ENCODE measurements at places on chromosomes 1 and 21.

GRCh38 chr21:41764558-41765419 is 2.1 kb downstream of the RIPK4 start:
- peak overlapping the region; percentile 6 for H3K4me3 ChIP-seq
- H3K27ac ChIP-seq, result no peak overlapping the region
- H3K4me1 ChIP-seq, result peaks cover 49% of the 10 kb centered on the region
- H3K27me3 ChIP-seq, result peaks cover 94% of the 10 kb centered on the region
- no peak for DNase-seq

- H3K36me3 ChIP-seq, result peaks cover 19% of the 10 kb centered on the region
- DNase-seq, result no peak
- H3K27me3 ChIP-seq, result no peaks in the 10 kb centered on the region
- peaks cover 11% of the 10 kb centered on the region for H3K4me1 ChIP-seq
Measured at GRCh38 chr1:12370333-12370975, 140.6 kb downstream of the VPS13D start.

- peak overlapping the region; percentile 27 for H3K27ac ChIP-seq
- H3K27me3 ChIP-seq, result no peaks in the 10 kb centered on the region
- H3K4me1 ChIP-seq, result peaks cover 7% of the 10 kb centered on the region
- no peak for DNase-seq
Measured at GRCh38 chr1:11397151-11397901, 81.6 kb upstream of the DISP3 start.

GRCh38 chr1:40630488-40631223 is 34.8 kb downstream of the RIMS3 start:
- H3K27me3 ChIP-seq, result no peaks in the 10 kb centered on the region
- peaks cover 4% of the 10 kb centered on the region for H3K4me1 ChIP-seq
- H3K4me3 ChIP-seq, result no peak overlapping the region
- H3K36me3 ChIP-seq, result no peaks in the 10 kb centered on the region
- no peak overlapping the region for H3K27ac ChIP-seq

DNA sequence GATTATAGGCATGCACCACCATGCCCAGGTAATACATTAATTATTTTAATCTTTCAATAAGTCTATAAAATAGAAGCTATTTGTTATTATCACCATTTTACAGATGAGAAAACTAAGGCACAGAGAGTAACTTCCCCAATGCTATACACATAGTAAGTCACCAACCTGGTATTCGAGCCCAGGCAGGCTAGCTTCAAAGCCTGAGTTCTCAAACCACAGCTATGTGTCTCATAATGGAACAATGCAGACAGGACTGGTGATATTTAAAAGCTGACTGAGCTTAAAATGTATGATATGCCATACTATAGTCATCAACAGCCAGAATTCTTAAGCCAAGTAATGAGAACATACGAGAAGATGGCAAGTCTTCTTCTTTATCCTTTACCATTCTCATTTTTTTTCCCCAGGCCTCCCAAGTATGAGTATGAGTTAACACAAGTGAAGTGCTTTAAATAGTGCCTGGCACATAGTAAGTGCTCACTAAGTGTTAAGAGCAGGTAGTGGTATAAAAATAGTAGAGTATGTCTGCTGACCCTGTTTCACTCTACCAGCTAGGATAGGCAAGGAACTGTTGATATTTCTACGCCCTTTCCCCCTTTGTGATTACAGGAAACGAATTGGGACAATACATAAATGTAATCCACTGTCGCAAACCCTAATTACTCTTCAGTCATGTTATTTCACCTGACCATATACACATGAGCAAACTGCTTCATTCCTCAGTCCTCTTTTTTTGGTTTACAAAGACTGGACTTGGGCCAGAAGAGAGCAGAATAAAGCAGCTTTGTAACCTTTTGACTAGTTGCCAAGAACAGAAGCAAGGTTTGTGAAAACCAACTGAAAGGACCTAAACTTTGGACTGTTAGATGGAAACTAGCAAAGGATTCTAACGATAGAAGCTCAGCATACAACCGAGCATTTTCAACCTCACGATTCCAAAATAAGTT is 9.5 kb downstream of the EYA3 start:
- H3K27me3 ChIP-seq, result no peaks in the 10 kb centered on the region
- H3K4me1 ChIP-seq, result peaks cover 4% of the 10 kb centered on the region
- no peak overlapping the region for H3K27ac ChIP-seq
- H3K4me3 ChIP-seq, result no peak overlapping the region
- H3K36me3 ChIP-seq, result no peaks in the 10 kb centered on the region

GRCh38 chr1:243729956-243730355 is 120.1 kb downstream of the AKT3 start:
- H3K27me3 ChIP-seq, result no peaks in the 10 kb centered on the region
- DNase-seq, result no peak
- no peak overlapping the region for H3K4me3 ChIP-seq
- peaks cover 17% of the 10 kb centered on the region for H3K4me1 ChIP-seq
- no peak overlapping the region for H3K27ac ChIP-seq
- H3K36me3 ChIP-seq, result peaks cover 2% of the 10 kb centered on the region

GRCh38 chr21:33300701-33301631 is 23.8 kb upstream of the IFNAR1 start:
- H3K36me3 ChIP-seq, result no peaks in the 10 kb centered on the region
- no peaks in the 10 kb centered on the region for H3K27me3 ChIP-seq

DNA sequence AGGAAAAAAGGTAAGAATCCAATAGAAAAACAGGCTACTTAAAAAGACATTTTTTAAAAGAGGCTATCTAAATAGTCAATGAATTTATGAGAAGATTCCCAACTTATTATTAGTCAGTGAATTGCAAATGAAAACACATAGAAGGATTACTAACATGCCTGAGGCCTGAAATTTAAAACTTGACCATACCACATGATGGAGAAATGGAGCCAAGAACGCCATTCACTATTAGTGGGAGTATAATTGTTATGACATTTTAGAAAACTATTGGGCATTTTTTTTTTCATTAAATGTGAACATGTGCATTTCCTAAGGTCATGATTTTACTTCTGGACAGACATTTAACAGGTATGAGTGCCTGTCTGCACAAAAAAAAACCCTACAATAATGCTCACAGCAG is 24.8 kb upstream of the OR2B11 start:
- DNase-seq, result no peak
- no peak overlapping the region for H3K27ac ChIP-seq
- peaks cover 6% of the 10 kb centered on the region for H3K27me3 ChIP-seq
- no peak overlapping the region for H3K4me3 ChIP-seq
- H3K4me1 ChIP-seq, result no peaks in the 10 kb centered on the region
- no peaks in the 10 kb centered on the region for H3K36me3 ChIP-seq

- no peaks in the 10 kb centered on the region for H3K36me3 ChIP-seq
- H3K27me3 ChIP-seq, result no peaks in the 10 kb centered on the region
- DNase-seq, result no peak
Measured at GRCh38 chr1:175555266-175555665, 188.1 kb downstream of the TNR start.

DNA sequence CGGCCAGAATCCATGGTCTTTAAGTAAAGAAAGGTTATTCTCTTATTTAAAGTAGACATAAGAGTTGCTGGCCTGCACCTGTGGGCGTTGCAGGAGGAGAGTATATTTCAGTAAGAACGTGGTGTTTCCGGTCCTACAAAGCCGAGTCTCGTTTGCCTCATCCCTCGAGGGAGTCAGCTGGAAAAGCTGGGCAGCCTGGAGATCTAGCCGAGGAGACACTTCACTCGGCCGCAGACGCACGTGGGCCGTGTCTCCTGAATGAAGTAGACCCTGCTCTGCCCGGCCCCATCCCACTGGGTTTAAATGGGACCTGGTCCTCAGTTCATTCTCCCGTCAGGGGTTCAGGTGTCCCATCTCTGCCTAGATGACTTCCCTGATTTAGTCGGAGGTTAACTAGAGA is 14.9 kb downstream of the SLC45A1 start:
- H3K36me3 ChIP-seq, result peaks cover 5% of the 10 kb centered on the region
- DNase-seq, result no peak
- H3K27ac ChIP-seq, result no peak overlapping the region
- H3K27me3 ChIP-seq, result no peaks in the 10 kb centered on the region
- H3K4me3 ChIP-seq, result no peak overlapping the region

- H3K4me3 ChIP-seq, result no peak overlapping the region
- H3K27me3 ChIP-seq, result no peaks in the 10 kb centered on the region
- no peak for DNase-seq
- H3K4me1 ChIP-seq, result peaks cover 11% of the 10 kb centered on the region
Measured at GRCh38 chr1:39988618-39989343, 33.8 kb downstream of the MFSD2A start.

- H3K36me3 ChIP-seq, result no peaks in the 10 kb centered on the region
- H3K27me3 ChIP-seq, result peaks cover 5% of the 10 kb centered on the region
- H3K27ac ChIP-seq, result no peak overlapping the region
- DNase-seq, result no peak
Measured at GRCh38 chr1:27656157-27656893, 15.7 kb downstream of the IFI6 start.

DNA sequence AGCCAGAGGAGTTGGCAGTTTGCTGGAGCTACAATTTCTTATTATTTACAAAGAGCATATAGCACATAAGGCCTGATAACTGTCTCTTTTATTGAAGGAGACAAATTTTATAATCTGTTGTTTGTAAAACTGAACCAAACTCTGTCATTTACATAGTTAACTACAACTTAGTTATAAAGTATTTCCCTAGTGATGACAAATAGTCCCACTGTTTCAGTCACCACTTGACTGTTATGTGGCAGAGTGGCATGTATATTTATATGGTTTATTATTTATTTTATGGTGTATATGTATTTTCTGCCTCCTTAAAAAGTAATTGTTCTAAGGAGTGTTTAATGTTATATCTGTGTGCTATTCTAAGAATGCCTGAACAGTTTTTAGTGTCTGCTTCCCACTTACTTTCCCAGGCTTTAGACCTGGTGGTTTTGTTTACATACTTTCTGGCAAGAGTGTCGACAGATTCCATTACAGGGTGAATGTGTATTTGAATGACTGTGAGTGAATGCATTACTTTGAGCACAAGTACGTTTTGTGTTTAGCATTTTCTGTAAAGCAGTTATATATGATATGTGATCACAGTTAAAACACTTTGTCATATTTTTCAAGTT is 10.0 kb downstream of the TSEN15 start:
- peak overlapping the region; percentile 70 for H3K27ac ChIP-seq
- H3K36me3 ChIP-seq, result peaks cover 35% of the 10 kb centered on the region

DNA sequence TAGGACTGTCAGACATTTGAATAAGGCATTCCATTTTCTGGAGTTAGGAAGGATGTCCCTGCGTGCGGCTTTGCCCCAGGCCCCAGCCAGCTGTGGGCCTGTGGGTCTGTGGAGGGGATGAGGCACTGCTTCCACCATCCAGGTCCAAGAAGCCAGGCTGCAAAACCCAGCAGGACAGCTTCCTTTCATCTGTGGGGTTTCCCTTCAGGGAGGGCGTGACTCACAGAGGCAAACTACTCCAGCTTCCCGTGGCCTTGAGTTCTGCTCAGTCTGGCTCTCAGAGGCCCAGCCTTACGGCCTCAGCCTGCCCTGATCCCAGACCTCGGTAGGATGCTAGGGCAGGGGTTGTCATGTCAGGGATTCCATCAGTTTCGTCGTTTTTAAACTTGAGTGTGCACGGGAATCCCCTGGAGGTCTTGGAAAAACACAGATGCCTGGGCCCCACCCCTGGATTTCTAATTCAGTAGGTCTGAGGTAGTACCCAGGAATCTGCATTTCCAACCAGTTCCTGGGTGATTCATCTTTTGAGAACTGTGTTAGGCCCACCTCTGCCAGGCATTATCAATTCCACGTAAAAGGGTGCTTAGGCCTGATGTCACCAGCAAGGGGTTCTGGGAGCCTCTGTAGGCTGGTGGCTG is 32.3 kb upstream of the TENT5C start:
- H3K4me3 ChIP-seq, result no peak overlapping the region
- no peak overlapping the region for H3K27ac ChIP-seq
- no peaks in the 10 kb centered on the region for H3K36me3 ChIP-seq
- H3K4me1 ChIP-seq, result peaks cover 4% of the 10 kb centered on the region
- no peak for DNase-seq

- no peak overlapping the region for H3K4me3 ChIP-seq
- H3K36me3 ChIP-seq, result no peaks in the 10 kb centered on the region
- no peak for DNase-seq
- no peak overlapping the region for H3K27ac ChIP-seq
- H3K27me3 ChIP-seq, result no peaks in the 10 kb centered on the region
- peaks cover 8% of the 10 kb centered on the region for H3K4me1 ChIP-seq
Measured at GRCh38 chr1:184322253-184322652, 64.6 kb upstream of the C1orf21 start.

- H3K36me3 ChIP-seq, result no peaks in the 10 kb centered on the region
- H3K27me3 ChIP-seq, result no peaks in the 10 kb centered on the region
- DNase-seq, result no peak
- H3K4me3 ChIP-seq, result no peak overlapping the region
Measured at GRCh38 chr1:7333620-7334019, 437.5 kb upstream of the VAMP3 start.

GRCh38 chr1:77652268-77652667 is 30.2 kb downstream of the ZZZ3 start:
- no peaks in the 10 kb centered on the region for H3K27me3 ChIP-seq
- no peak overlapping the region for H3K27ac ChIP-seq
- no peaks in the 10 kb centered on the region for H3K4me1 ChIP-seq
- DNase-seq, result no peak

- H3K4me3 ChIP-seq, result no peak overlapping the region
- no peak for DNase-seq
- H3K27me3 ChIP-seq, result no peaks in the 10 kb centered on the region
- H3K4me1 ChIP-seq, result no peaks in the 10 kb centered on the region
Measured at GRCh38 chr1:55117941-55118340, 78.6 kb downstream of the PCSK9 start.

- H3K27me3 ChIP-seq, result no peaks in the 10 kb centered on the region
- H3K36me3 ChIP-seq, result no peaks in the 10 kb centered on the region
- H3K4me3 ChIP-seq, result no peak overlapping the region
Measured at GRCh38 chr1:240111558-240111957, 19.9 kb downstream of the FMN2 start.

DNA sequence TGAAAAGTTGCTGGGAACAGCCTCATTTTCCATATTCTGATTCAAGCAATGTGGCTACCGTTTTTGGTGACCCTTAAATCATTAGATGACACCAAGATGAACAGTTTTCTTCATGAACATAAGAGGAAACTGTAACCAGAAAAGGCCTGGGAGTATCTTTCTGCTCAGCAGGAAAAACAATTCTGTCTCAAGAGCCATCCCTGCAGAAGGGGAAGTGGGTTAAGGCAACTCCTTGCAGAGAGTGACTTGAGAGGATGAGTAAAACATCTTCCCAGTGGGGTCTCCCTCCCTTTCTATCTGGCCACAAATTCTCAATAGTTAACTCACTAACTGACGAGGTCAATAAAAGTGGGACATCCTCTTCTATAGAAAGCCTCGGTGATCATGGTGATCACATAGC is 187.6 kb upstream of the NRIP1 start:
- no peaks in the 10 kb centered on the region for H3K27me3 ChIP-seq
- H3K36me3 ChIP-seq, result no peaks in the 10 kb centered on the region
- no peak overlapping the region for H3K27ac ChIP-seq
- H3K4me3 ChIP-seq, result no peak overlapping the region

GRCh38 chr1:114669562-114670082 is at the start of gene DENND2C:
TSS of gene DENND2C (minus strand) at chr1:114670049. CDS start at chr1:114625984, 44,065 bp downstream.
- peaks cover 4% of the 10 kb centered on the region for H3K4me1 ChIP-seq
- H3K36me3 ChIP-seq, result no peaks in the 10 kb centered on the region

GRCh38 chr21:35408401-35408800 is 359.3 kb upstream of the RUNX1 start:
- H3K36me3 ChIP-seq, result no peaks in the 10 kb centered on the region
- no peak overlapping the region for H3K4me3 ChIP-seq
- no peak overlapping the region for H3K27ac ChIP-seq
- DNase-seq, result no peak
- no peaks in the 10 kb centered on the region for H3K27me3 ChIP-seq
- peaks cover 9% of the 10 kb centered on the region for H3K4me1 ChIP-seq

- peaks cover 9% of the 10 kb centered on the region for H3K4me1 ChIP-seq
- DNase-seq, result no peak
- H3K36me3 ChIP-seq, result no peaks in the 10 kb centered on the region
- H3K27ac ChIP-seq, result no peak overlapping the region
Measured at GRCh38 chr1:212945463-212946160, 4.7 kb upstream of the VASH2 start.

GRCh38 chr1:211829343-211830054 is 1.1 kb downstream of the LPGAT1 start:
- DNase-seq, result peak; percentile 29
- peak overlapping the region; percentile 97 for H3K4me3 ChIP-seq
- no peaks in the 10 kb centered on the region for H3K36me3 ChIP-seq
- no peak overlapping the region for H3K27ac ChIP-seq
- H3K4me1 ChIP-seq, result peaks cover 31% of the 10 kb centered on the region

All from neural crest cell (in vitro differentiated cells).